ENCODE measurements at places on chromosomes 4 and X.
A peak's percentile ranks its signal among the peaks of the same experiment; 100 is the strongest.

GRCh38 chr4:19187096-19187495, 1064.6 kb upstream of the SLIT2 start:
- DNase-seq: no peak

DNA sequence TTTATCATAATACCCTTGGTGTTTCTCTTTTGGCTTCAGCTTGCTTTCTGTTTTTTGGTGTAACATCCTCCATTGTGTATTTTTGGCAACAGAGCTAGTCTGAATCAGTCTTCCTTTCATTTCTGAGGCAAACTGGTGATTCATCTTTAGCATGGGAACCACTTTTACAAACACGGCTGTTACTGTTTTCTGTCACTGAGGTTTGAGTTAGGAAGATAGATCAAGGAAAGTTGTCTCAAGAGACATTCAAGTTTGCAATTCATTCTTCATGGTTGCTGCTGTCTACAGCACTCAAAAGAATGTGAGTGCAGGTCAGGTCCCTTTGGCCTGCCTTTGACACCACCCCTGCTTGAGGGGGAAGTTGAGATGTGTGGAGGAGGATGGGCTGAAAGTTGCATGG, 36.3 kb downstream of the IL21 start:
- peak; percentile 44 for DNase-seq

DNA sequence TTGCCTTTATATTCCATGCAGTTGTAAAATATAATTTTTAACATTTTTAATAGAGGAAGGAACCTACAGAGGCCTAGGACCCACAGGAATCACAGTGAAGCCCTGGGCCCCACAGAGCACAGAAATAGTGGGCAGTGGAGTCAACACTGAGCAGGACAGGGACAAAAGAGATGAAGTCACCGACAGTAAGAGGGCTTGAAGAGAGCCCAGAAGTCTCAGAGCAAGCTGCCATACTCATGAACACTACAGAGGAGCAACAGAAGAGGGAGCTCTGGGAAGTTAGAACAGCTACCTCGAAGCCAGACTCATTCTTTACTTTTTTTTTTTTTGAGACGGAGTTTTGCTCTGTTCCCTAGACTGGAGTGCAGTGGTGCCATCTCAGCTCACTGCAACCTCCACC, 149.3 kb upstream of the TENM3 start:
- DNase-seq: no peak

DNA sequence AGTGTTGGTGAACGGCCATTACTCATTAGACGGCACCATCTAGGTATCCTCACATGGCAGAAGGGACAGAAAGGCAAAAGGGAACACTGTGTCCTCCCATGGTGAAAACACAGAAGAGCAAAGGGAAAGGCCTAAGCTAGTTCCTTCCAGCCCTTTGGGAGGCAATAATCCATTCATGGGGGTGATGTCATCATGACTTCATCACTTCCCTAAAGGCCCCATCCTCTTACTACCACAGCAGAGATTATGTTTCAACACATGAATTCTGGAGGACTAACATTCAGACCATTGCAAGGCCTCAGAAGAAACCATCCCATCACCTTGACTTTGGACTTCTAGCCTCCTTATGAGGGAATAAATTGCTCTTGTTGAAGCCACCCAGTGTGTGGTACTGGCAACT, 238.2 kb downstream of the MGST2 start:
- DNase-seq: peak; percentile 16

DNA sequence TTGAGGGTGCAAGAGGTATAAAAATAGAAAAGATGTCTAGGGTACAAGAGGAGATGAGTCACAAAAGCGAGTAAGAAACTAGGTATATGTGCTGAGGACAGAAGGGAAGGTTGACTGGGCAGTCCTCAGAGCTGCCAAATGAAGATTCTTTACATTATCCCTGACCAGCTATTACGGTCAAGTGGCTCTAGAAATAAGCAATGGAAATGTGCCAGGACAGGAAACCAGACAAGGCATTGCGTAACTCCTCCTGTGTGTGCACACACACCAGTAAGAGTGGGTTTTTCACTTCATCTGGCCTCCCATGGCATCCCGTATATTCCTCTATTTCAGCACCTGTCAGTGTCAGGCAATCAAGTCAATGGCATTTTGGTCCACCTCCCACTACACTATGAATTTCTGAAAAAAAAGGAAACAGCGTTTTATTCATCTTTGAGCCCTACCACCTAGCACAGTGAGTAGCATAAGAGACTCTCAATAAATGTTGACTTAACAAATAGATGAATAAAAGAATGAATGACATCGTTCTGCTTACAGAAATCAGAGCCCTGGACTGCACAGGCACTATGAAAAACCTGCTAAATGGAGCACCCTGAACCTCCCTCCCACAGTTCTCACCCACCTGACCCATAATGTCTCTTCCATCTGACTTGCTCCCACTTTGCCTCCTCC, 62.6 kb upstream of the KLF3 start:
- DNase-seq: peak; percentile 30

DNA sequence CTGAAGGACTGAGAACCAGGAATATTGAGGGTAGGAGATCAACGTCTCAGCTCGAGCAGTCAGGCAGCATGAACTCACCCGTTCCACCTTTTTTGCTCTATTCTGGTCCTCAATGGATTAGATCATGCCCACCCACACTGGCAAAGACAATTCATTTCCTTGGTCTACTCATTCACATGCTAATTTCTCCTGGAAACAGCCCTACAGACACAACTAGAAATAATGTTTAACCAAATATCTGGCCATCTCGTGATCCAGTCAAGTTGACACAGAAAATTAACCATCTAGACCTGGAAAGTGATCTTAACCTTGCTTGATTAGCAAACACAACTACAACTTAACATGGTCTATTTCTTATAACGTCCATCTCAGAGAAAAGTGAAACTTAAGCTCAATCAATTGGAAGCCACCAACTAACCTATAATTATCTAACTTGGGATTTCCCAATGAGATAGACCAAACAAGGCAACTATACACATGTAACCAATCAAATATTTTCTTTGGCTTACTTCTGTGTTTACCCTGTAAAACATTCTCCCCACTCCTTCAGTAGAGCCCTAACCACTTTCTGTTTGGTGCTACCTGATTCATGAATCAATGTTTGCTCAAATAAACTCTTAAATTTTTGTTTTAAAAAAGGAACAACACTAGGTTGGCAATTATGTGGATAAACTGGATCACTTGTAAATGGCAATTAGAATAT, 69.7 kb upstream of the MAMLD1 start:
- peak; percentile 54 for DNase-seq

GRCh38 chr4:89161841-89162240, 50.5 kb downstream of the TIGD2 start:
- DNase-seq: no peak

GRCh38 chr4:3250438-3250955, 1.5 kb downstream of the MSANTD1 start:
- DNase-seq: peak; percentile 55

DNA sequence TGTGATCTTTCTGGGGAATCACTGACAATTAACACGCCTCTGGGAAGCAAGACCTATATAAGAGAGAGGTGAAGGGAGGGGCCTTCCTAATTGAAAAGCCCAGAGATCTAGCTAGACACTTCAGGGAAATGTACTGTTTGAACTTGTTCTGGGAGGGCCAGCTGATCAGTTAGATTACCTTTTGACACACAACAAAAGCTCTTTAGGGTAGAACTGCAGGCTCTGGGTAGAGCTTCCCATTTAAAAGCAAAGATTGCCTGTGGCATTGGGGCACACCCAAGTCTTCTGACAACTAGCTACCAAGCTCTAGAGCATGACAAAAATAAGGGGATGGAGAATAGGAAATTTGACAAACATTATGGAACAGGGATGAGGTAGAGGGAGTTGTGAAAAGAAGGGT, 26.3 kb downstream of the AREG start:
- DNase-seq: no peak
